ENCODE measurements at places on chromosomes 11 and 22.

DNA sequence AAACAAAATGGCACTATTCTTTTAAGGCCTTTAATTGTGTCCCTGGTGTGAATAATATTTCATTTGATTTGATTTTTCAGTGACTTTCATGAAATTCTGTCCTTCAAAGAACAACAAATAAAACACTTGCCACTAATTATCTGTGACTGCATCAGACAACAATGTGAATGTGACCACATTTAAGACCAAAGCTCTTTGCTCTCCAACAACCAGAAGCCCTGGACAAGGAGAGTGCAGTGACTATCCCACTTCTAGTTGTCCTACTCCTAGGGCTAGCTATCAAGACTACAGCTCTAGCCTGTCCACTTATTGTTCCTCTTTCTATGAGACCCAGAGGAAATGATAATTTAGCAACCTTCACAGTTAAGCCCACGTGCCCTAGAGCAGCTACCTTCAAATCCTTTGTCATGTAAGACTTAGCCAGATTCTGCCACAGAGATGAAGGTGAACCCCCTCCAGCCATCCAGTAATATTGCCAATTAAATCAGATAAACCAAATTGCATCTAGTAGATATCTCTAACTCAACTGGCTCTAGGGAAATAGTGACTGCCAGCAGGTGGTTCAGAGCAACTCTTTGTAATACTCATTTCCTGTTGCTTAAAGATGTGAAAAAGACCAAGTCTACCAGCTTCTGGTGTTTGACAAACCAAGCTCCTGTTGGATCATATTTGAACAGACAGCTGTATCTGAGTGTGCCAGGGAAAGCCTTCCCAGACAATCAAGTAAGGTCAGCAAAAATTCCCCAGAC lies 142.6 kb upstream of the BLID start:
- DNase-seq: no peak

DNA sequence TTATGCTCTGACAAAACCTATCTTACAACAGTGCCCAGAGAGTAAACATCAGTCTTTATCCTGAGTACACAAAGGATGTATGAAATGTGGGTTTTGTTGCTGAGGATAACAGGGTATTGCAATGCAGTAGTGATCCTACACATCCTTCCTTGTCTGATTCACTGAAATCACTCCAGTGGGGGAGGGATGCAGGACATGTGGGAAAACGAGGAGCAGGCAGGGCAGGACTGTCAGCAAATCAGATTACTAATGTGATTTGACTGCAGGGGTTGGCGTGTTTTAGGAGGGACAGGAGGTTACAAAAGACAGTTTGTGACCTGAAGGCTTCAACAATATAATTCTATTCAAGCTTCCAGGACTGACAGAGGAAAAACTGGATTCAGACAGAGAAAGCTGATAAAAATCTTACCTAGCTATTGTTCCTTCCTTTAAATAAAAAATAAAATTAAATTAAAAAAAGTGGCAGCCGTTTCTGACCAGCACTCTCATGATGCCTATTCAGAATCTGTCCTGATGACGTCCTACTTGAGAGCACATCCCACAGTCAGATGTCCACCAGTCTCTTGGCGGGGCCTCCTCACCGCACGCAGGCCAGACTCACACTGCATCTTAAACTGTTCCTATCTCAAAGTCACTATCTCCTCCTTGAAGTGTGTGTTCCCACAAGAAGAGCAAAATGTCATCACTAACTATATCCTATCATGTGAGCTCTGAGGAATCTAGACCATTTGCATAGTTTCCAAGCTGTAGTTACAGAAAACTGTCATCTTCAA lies 50.6 kb upstream of the MN1 start:
- no peak for DNase-seq

DNA sequence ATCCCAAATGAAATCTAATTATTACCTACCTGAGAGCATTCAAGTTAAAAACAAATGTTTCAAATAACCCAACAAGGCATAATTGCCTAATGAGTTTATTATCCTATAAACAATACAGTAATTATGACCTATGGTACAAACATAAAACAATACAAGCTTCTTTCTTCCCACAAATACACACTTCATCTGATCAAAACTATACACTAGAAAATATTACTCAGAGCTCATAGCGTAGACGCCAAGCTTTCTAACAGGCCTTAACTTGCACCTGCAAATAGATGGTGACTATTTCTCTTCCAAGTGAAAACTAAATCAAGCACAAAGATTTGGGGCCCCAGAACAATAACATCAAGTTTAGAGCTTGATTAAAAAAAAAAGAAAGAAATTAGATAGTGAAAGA lies 78.1 kb downstream of the SOX6 start:
- DNase-seq: no peak

DNA sequence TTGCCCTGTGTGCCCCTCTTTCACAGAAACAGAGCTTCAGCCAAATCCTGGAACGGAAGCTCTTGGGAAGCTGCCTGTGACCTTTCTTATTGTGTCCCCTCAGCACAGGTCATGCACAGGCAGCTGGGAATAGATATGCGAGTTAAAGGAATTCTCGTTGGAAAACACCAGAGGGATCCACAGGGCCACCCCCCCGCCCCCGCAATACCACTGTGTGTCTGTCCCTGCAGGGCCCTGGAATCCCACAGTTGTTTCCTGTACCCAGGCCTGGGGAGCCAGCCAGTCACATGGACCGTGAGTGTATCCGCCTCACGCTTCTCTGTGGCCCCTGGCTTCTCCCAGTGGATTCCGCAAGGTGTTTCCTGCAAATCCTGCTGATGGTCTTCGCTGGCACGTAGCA lies 29.0 kb downstream of the TIMP3 start:
- no peak for DNase-seq

- DNase-seq: no peak
Observed at GRCh38 chr22:31844941-31845340, 91.1 kb downstream of the DEPDC5 start.

- no peak for DNase-seq
Observed at GRCh38 chr22:25027043-25027906, 74.8 kb downstream of the KIAA1671 start.
